GM23338 (cell line): ENCODE measurements at places on chromosomes 12 and 14. TPM values are rescaled to one million over a fixed set of nuclear protein-coding genes. Genes with fewer than 3 reads are reported as not detected.
A peak's percentile ranks its signal among the peaks of the same experiment; 100 is the strongest.

Gene DACT1
- 23.6 and 26.6 TPM in 2 replicates for total RNA-seq

- no peaks in the 10 kb centered on the region for H3K27me3 ChIP-seq
- no peak for DNase-seq
- H3K4me1 ChIP-seq, result peaks cover 17% of the 10 kb centered on the region
- no peak overlapping the region for H3K4me3 ChIP-seq
Measured at GRCh38 chr12:67045650-67046049, 223.5 kb upstream of the CAND1 start.

DNA sequence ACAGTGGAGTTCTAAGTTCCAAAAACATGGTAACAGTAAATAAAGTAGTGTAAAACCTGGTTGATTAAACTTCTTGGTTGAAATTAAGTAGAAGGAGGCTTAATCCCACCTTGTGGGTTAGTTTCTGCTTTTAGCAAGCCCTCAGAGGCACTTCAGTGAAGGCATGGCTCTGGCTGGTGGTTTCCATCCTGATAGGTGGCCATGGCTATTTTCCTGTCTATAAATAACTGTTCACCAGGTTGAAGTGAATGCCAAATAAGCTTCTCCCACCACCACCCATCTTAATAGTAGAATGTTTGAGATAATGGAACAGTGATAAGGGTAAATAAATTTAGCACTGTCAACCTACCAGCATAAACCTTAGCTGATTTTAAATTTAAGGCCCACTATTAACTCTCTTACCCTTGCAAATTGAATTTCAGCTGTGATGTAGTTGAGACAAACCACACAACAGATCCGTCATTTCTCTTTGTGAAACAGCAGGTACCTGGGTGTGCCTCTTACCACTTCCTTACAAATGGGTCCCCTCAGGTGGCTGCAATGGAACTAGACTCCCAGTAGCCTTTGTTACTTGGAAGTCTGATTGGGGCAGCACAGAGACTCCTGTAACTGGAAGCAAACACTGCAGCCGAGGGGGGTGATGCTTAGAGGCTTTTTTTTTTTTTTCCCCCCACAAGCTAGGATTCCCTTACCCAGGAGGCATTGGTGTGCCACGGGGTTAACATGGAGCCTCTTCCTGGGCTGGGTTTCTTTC is 41.4 kb downstream of the DAAM1 start:
- H3K4me1 ChIP-seq, result no peaks in the 10 kb centered on the region
- no peak overlapping the region for H3K4me3 ChIP-seq
- no peaks in the 10 kb centered on the region for H3K27me3 ChIP-seq
- no peak overlapping the region for H3K27ac ChIP-seq
- H3K36me3 ChIP-seq, result no peaks in the 10 kb centered on the region

Gene NTF3
- total RNA-seq, result 2.4 TPM in 1 of 2 replicates, not detected in the other

- H3K4me1 ChIP-seq, result peaks cover 7% of the 10 kb centered on the region
- DNase-seq, result no peak
- no peaks in the 10 kb centered on the region for H3K27me3 ChIP-seq
Measured at GRCh38 chr14:91108941-91109611, 4.8 kb upstream of the DGLUCY start.

DNA sequence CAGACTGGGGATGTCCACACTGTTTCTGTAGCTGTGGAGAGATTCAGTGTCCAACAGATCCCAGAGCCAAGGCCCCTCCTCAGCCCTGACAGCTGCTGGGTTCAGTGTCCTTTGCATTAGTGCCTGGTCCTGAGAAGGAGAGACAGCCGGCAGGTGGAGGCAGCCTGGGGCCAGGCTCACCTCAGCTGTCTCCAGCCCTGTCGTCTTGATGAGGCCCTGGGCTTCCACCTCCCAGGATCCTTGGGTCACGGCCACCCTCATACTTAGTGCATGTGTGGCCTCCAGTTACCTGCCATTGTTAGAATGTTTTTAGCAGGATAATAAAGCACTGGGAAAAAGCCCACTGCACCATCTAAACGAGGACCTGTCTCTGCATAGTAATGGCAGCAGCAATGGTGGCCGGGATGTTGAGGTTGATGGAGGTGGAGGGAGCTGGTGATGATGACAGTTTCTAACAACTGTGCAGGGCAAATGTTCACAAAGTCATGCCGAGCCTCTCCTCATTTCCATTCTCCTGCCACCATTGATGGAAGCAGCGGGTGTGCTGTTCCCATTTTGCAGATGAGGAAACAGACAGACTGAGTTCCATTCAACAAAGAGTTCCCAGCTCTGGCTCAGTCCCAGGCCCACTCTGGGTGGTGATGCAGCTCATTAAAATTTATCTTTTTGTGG is 17.7 kb downstream of the ASB2 start:
- H3K36me3 ChIP-seq, result no peaks in the 10 kb centered on the region
- no peaks in the 10 kb centered on the region for H3K4me1 ChIP-seq
- no peaks in the 10 kb centered on the region for H3K27me3 ChIP-seq

GRCh38 chr12:89645434-89645833 is 63.2 kb downstream of the ATP2B1 start:
- H3K27me3 ChIP-seq, result no peaks in the 10 kb centered on the region
- peaks cover 7% of the 10 kb centered on the region; the same call in 1 of the 2 replicates for H3K4me1 ChIP-seq
- H3K4me3 ChIP-seq, result no peak overlapping the region
- H3K36me3 ChIP-seq, result no peaks in the 10 kb centered on the region
- peak overlapping the region; percentile 35; the same call in 1 of the 2 replicates for H3K27ac ChIP-seq

DNA sequence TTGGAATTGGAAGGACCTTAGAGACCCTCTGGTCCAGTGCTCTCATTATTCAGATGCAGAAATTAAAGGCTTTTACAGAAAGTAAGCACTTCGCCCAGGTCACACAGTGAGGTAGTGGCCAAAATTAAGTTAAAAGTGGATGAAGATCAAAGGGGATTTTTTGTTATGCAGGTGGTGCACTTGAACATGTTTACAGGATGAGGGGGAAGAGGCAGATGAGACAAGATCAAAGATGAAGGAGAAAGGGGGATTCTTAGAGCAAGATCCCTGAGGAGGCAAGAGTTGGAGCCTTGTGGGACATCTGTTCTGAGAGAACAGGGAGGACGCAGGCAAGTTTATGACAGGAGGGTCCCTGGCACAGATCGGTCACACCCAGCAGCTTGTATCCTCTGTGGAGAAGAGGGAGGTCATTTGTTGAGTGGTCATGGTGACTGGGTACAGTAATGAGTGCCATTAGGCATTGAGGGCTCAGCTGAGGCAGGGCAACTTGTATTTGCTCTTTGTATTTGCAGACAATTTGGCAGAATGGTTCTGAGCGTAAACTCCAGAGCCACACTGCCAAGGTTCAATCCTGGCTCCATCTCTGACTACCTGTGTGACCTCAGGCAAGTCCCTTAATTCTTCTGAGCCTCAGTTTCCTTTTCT is 84.0 kb downstream of the BORCS5 start:
- H3K4me1 ChIP-seq, result no peaks in the 10 kb centered on the region; the same call in 1 of the 2 replicates
- H3K4me3 ChIP-seq, result no peak overlapping the region
- H3K36me3 ChIP-seq, result no peaks in the 10 kb centered on the region
- H3K27ac ChIP-seq, result no peak overlapping the region

DNA sequence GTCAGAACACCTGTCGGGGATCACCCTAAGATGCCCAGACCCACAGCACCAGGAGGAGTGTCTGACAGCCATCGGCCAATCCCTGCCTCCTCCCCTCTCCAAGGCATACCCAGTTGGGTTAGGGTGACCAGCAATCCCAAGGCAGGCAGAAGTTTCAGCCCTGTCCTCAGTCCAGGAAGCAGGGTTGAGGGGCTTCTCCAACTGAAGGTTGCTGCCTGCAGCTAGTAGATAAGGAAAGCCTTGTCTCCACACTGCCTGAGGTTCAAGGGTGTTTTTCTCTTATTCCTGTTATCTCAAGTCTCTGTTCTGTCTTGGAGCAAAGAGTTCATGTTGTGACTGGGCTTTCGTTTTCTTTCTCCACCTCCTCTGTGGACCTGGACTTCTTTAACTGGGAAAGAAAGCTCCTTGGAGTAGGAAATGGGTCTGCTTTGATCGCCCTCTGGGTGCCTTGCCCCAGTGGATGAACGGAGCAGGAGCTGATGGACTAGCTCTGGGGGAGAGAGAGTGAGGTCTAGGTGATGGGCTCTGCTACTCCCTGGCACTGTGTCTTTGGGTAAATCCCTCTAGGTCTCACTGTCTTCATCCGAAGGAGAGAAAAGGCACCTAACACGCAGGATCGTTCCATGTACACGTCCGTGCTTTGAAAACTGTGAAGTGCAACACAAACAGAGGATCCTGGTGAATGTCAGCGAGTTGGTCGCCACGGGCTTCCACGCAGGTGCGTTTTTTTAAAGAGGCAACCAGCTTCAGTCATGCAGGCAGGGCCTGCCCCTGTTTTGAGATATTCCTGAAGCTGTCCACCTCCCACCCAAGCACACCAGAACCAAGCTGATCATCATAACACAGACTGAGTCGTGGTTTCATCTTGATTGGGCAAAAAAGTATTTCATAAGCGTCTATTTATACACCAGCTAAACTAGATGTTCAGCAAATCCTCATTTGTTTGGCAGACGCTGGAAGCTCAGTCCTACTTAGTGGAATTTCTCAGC is 52.5 kb upstream of the FOXN3 start:
- peaks cover 14% of the 10 kb centered on the region; the same call in 1 of the 2 replicates for H3K4me1 ChIP-seq
- no peak overlapping the region for H3K4me3 ChIP-seq
- H3K27ac ChIP-seq, result no peak overlapping the region
- H3K36me3 ChIP-seq, result no peaks in the 10 kb centered on the region
- no peaks in the 10 kb centered on the region for H3K27me3 ChIP-seq

- no peaks in the 10 kb centered on the region for H3K36me3 ChIP-seq
- H3K4me3 ChIP-seq, result no peak overlapping the region
- no peaks in the 10 kb centered on the region for H3K4me1 ChIP-seq
Measured at GRCh38 chr12:93109551-93110203, 180.6 kb upstream of the EEA1 start.

Gene LMBR1L
- 33.9 and 57.0 TPM in 2 replicates for total RNA-seq

Gene ARHGEF25
- total RNA-seq, result 9.9 and 10.2 TPM in 2 replicates

DNA sequence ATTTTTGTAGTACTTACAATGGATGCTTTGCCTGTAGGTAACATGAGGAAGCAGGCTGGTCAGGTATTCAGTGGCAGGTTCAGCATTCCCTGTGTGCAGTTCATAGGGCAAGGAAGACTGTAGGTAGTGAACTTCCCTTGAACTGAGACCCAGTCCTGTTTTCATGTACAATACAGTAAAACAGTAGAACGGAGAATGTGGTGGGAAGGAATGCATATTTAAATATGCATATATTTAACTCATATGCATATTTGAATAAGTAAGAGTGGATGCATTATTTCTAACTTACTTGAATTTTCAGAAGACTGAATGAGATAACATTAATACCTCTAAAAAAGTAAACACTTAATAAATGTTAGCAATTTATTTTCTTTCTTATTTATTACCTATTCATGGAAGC is 147.6 kb upstream of the FLRT2 start:
- no peak overlapping the region for H3K4me3 ChIP-seq
- no peaks in the 10 kb centered on the region for H3K36me3 ChIP-seq
- H3K27me3 ChIP-seq, result no peaks in the 10 kb centered on the region
- DNase-seq, result peak; percentile 3
- no peaks in the 10 kb centered on the region for H3K4me1 ChIP-seq
- no peak overlapping the region for H3K27ac ChIP-seq

Gene PPFIA2
- total RNA-seq, result 5.9 and 7.2 TPM in 2 replicates

- H3K4me3 ChIP-seq, result no peak overlapping the region
- H3K27me3 ChIP-seq, result no peaks in the 10 kb centered on the region
- H3K4me1 ChIP-seq, result no peaks in the 10 kb centered on the region
- DNase-seq, result peak; percentile 90
Measured at GRCh38 chr12:49777800-49778748, 36.7 kb downstream of the TMBIM6 start.

DNA sequence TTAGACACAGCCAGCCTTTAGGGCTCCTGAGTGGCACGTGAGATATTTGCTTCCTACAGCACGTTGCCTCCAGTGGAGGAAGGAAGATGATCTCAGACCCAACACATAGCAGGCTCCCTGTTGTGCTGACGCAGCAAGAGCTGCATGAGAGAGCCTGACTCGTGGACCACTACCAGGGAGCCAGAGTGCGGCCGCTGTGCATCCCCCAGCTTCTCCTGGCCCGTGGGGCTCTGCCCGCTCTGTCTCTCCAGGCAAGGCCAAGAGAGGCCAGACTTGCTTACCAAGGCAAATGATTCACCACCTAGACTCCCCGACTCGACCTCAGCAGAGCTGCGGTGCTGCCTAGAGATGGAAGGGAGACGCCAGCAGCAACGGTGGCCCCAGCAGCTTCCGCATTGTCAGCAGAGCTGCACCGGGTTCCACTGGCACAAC is 37.5 kb downstream of the MAP3K9 start:
- peak; percentile 31 for DNase-seq
- H3K27me3 ChIP-seq, result no peaks in the 10 kb centered on the region
- H3K36me3 ChIP-seq, result no peaks in the 10 kb centered on the region
- no peak overlapping the region for H3K4me3 ChIP-seq
- H3K27ac ChIP-seq, result peak overlapping the region; percentile 78; the same call in 1 of the 2 replicates

DNA sequence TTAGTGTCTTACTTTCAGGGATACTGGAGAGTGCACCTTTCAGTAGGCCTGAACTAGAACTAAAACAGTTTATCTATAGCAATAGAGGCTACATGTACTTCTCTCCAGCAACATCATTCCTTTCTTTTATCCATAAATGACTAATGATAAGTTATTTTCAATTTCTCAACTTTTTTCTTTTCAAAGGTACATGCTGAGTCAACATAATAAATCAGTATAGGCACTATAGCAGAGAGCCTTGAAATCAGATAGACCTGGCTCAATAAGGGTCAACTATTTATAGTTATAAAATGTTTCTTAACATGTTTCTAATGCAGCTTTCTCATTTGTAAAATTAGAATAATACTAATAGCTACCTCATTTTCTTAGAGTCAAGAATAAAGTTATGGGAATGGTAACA is 5.6 kb downstream of the IL22 start:
- no peaks in the 10 kb centered on the region for H3K4me1 ChIP-seq
- no peaks in the 10 kb centered on the region for H3K36me3 ChIP-seq
- no peak for DNase-seq
- no peak overlapping the region for H3K27ac ChIP-seq
- H3K27me3 ChIP-seq, result no peaks in the 10 kb centered on the region
